Gastrocnemius medialis (tissue), 4 donors: ENCODE measurements at places on chromosomes 7 and 10.

GRCh38 chr10:60722623-60723022, 55.7 kb upstream of the CDK1 start:
- no peak for DNase-seq

DNA sequence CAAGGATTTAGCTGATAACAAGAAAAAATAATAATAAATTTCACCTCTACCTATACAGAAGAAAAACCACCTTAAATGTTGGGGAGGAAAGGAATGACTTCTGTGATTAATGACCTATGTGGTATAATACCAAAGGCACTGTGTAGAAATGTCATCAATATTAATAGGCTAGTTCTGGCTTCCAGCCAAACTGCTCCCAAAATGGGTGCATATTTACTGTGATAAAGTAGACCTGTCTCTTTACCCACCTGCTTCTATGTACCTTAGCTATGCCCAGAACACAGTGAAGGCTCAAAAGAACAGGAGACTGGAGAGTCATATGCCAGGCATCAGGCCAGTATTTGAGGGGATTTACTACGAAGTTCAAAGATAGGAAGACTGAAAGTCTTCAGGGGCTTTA, 76.0 kb downstream of the ATE1 start:
- no peak for DNase-seq

- DNase-seq = no peak
Observed at GRCh38 chr7:37445064-37445723, 3.5 kb downstream of the ELMO1 start.

GRCh38 chr7:54961391-54961790, 57.4 kb upstream of the EGFR start:
- DNase-seq = no peak

DNA sequence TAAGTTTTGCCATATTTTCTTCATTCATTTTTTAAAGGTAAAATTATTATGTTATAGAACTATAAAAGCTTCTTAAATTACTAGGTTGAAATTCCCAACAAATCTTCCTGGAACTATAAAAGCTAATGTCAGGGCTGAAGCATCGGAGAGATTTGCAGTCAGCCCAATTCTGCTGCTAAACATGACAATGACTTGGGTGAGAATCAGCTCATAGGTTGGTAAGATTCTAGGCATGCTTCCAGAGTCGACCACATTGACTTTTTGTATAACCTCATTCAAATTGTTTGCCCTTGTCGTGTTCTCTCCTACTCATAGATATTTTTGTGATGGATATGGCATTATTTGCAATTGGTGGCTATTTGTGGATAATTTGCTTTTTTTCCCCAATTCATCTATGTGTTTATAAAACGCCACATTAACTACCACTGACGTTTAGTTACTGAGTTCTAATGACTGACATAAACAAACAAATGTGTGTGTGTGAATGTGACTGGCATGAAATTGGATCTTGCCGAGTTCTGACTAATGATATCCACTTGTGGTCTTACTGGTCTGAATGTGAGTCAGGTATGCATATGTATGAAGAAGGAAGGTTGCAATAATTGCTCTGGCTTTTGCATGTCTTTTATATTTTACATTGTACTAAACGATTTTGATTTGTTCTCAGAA, 579.8 kb downstream of the PARD3 start:
- peak; percentile 9 for DNase-seq

DNA sequence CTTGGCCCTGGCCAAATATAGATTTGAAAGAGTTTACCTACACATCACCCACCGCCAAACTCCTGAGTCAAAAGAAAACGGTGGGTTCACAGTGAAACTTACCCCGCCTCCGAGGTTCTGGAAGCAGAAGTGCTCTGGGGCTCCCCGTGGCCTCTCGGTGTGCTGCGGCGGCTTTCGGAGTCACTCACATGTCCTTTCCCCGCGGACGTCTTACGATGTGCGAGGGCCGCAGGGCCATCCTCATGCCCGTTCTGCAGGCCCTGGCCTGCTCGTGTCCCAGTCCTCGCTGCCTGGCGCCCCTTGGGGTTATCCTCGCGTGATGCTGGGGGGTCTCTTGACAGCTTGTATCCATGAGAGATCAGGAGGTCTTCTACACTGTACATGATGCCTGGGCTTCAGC, 12.0 kb downstream of the JCAD start:
- no peak for DNase-seq

- peak; percentile 44 for DNase-seq
Observed at GRCh38 chr7:36045326-36045725, 107.7 kb upstream of the EEPD1 start.

DNA sequence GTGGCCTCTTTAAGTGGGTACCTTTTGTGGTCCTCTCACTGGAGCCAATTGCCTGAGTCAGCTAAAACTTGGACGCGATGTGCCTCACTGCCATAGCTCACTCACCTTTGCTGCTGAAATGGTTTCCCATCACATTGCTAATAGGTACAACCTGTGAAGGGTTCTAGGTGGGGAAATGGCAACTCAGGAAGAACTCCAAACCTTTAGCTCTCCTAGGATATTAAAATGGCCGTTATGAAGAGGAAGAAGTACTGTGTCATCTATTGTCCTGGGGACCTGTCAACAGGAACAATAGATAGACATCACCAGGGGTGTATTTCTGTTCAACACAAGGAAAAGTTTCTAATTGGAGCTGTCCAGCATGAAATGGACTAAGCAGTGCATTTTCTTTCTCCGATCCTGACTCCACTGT, 1.2 kb upstream of the ZNF655 start:
- DNase-seq = no peak

DNA sequence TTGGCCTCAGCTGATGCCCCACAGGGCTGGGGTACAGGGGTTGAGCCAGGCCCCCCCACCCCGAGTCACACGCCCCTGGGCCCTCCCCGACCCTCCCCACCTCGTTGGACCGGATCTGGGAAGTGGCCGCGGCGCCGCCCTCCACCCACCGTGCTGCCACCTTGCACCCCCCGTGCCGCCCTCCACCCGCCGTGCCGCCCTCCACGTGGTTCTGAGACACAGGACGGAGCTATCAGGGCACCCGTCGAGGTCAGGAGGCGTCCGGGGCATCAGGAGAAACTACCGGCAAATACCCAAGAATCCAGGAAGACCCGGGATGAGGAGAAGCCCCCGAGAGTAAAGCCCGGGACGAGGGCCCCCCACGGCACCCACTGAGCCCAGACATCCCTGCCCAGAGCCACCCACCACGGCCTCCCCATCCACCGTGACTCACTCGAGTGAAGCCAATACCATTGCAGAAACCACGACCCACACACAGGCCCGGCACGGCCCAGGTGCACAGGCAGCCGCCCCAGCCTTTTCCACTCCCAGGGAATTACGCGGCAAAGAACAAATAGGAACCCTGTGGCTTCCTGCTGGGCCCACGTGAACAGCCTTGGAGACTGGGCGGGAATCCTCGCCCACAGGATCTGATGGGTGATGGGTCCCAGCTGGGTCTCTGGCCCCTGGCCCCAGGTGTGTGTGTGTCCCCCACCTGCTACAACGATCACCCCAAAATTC, 34.0 kb downstream of the ADAP1 start:
- DNase-seq = no peak

DNA sequence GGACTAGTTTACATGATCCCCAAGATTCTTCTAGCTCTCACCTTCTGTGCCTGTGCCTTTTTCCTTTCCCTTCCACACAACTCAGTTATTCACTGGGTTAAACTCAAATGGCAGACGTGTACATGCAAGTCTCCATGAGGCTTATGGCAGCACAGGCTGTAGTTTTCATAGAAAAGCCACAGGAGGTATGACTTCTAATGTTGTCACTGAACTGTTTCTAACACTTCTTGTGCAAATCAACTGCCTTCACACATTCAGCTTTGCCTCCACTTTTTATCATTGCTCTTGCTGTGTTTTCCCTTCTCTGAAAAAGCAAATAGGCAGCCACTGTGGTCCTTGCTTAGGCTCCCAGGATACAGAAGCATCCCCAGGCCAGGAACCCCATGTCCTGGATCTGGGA, 5.3 kb upstream of the GIMAP5 start:
- no peak for DNase-seq

- DNase-seq = no peak
Observed at GRCh38 chr10:47330804-47331203, 8.6 kb downstream of the GDF2 start.

DNA sequence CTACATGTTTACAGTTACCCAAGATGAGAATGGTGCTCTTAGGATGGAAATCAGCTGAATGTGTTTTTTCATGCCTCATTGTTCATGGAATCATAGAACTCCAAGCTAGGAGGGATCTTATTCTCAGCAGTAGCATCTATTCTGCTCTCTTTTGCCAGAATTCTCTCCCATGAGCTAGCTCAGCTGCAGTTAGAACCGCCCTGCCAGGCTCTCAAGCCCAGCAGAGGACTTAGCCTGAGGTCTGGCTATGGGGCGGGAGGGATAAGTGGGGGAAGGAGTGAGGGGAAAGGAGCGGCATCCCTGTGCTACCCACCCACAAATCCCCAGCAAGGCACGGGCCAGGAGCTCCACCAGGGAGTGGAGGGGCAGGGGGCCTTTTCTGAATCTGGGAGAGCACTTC, 120.7 kb upstream of the PLXNA4 start:
- DNase-seq = no peak

DNA sequence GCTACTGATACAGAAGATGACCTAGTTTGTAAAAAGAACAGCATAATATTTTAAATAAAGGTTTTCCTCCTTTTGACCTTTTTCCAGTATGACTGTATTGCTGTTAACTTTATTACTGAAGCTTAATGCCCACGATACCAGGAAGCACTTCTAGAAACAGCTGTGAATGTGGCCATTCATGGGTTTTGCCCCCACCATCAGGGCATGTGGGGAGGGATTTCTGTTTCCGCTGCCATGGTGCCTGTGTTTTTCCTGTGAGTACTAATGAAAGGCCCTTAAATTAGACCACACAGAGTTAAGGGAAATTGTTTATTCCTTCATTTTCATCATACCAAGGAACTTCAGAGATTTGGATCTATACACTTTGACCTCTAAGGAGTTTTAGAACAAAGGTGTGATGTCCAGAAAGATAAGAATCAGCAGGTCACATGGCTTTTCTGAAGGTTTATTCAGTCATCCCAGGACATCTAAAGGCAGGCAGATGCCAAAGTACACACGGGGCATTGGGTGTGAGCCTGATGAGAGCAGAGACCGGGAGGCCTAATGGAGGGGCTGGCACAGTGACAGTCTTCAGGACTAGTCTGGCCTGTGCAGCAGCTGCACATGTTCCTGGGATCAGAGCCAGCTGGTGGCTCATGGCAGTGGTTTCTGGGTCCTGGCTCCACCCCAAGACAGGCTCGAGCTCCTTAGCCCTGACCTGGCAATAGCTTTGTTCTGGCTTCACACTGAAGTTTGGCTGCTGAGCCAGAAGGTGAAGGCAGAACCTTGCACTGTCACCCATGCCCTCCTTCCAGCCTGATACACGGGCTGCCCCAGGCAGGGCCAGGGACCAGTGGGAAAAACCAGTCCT, 190.9 kb downstream of the REEP3 start:
- peak; percentile 97 for DNase-seq

GRCh38 chr10:104791471-104791870, 150.4 kb downstream of the SORCS3 start:
- no peak for DNase-seq

- no peak for DNase-seq
Observed at GRCh38 chr7:130935564-130936157, 201.7 kb upstream of the KLF14 start.

- no peak for DNase-seq
Observed at GRCh38 chr7:25454020-25454419, 225.7 kb upstream of the NPVF start.

DNA sequence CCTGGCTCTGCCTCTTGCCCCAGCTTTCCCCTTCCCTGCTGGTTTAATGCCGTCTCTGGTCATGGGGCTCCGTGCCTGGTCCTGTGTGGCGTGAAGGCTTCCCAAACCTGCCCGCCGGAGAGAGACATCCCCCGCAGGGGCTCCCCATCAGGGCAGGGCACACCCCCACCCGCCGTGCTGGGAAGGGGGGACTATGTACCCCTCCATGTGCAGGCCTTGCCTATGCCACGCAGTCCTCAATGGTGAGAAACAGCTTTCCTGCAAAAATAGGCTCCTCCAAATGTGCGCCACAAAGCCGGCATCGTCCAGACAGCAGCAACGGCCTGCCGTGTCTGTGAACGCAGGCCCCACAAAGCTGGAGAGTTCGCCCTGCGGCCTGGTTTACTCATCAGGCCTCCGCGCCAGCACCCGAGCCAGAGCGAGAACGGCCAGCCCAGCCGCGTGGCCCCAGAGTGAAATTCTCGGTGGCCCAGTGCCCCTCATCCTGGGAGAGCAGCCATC, 313.4 kb downstream of the DNAJB6 start:
- no peak for DNase-seq

DNA sequence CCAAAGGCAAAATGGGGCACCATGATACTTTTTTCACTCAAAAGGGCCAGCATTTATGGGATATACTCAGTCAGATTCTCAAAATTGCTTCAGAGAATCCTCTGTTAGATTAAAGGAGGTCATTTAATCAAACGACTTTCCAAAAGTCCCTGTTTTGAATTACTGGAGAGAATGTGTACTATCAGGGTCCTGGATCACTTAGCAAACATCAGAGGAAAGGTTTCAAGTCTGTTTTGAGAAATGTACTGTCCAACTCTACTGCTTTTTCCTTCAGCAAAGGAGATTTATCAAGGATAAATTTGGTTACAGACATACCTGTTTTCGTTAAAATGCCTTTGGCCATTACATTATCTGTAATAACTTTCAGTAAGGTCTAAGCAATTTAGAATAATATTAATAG, 340.9 kb downstream of the GFRA1 start:
- no peak for DNase-seq

GRCh38 chr10:124270530-124271327, 148.0 kb downstream of the OAT start:
- DNase-seq = no peak

DNA sequence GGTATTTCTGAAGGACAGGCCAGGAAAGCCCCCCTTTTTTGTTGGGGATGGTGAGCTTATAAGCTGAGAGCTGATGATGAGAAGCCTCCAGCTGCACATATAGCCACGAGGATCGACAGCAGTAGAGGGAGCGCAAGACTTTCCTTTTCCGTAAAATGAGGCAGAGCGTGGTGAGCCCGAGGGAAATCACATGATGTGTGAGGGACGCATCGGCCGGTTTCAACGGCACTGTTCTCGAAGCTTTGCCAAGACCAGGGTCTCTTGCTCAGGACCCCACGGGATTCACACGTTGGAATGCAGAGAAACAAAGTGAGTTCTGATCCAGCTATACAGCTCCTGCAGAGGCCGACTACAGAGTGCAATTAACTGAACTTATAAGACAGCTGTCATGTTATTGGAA, 55.7 kb downstream of the ADAM12 start:
- DNase-seq = no peak

GRCh38 chr10:128506423-128506822, 380.2 kb upstream of the MKI67 start:
- no peak for DNase-seq

DNA sequence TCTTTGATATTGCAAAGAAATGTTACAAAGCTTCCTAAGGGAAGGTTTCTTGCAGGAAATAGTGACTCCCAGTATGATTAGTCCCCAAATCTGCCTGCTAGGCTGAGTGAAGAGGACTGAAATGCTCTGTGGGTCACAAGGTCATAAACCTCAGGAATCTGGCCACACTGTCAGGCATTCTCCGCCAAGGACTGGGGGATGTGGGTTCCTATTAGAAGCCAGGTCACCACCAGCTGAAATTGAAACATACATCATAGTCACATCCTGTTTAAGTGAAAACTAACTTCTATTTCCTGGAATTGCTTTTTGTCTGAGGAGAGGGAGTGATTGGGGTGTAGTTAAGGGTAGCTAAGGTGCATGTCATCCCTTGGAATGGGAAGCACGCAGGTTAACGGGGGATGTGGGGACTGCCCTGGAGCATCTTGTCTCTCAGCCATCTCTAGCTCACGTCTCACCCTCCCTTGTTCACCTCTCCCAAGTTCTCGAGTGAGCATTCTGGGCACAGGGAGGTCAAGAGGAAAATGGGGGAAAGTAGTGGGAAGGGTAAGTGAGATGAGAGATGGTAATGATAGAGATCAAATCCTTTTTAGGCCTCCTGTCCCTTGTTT, 12.0 kb upstream of the GSAP start:
- no peak for DNase-seq
